Heart right ventricle (tissue), 16 donors: ENCODE measurements at places on chromosomes 6 and 20. TPM values are rescaled to one million over a fixed set of nuclear protein-coding genes. Genes with fewer than 3 reads are reported as not detected.

- no peak for DNase-seq
- H3K4me3 ChIP-seq = no peak overlapping the region
- no peak overlapping the region for H3K27ac ChIP-seq
- H3K36me3 ChIP-seq = no peaks in the 10 kb centered on the region
Observed at GRCh38 chr6:161261325-161261724, 12.5 kb downstream of the AGPAT4 start.

DNA sequence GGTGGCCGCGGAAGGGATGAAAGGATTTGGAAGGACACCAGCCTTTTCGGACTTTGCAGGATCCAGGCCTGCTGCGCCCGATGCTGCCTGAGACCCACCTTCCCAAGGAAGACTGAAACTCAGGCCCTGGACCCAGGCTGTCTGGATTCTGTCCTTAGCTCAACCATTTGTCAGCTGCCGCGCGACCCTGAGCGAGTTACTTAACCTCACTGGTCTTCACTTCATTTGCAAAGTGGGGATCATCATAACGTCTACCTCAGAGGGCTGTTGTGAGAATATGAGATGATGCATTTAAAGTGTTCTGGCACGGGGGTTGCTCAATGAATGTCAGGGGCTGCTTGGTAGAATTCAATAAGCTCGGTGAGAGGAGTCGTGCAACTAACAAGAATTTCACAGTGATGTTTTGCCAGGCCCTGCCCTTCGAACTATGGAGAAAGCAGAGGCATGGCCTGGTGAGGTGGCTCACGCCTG, 104.2 kb upstream of the PRDM1 start:
- H3K4me1 ChIP-seq = peaks cover 24% of the 10 kb centered on the region
- no peaks in the 10 kb centered on the region for H3K36me3 ChIP-seq
- H3K27me3 ChIP-seq = peaks cover 85% of the 10 kb centered on the region

GRCh38 chr6:52491203-52492069, 71.3 kb downstream of the EFHC1 start:
- DNase-seq = no peak
- H3K4me1 ChIP-seq = no peaks in the 10 kb centered on the region
- no peaks in the 10 kb centered on the region for H3K27me3 ChIP-seq
- no peak overlapping the region for H3K4me3 ChIP-seq
- H3K27ac ChIP-seq = no peak overlapping the region
- H3K36me3 ChIP-seq = no peaks in the 10 kb centered on the region

DNA sequence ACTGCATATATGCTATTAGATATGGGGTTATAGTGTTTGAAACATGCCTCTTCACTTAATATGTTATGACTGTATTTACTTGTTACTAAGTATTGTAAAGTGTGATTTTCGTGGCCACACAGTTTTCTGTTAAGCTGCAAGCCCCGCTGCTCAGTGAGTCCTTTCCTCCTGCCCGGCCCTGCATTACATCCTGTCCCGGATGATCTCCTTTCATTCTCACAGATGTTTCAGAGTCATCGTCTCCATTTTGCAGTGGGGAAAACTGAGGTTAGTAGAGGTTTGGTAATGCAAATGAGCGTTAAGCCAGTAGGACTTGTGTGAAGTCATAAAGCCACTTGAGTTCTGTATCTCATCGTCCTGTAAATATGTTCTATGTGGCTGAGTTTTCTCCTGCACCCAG, 155.5 kb downstream of the CFAP61 start:
- DNase-seq = no peak
- peaks cover 20% of the 10 kb centered on the region for H3K4me1 ChIP-seq
- no peaks in the 10 kb centered on the region for H3K36me3 ChIP-seq
- no peak overlapping the region for H3K4me3 ChIP-seq

DNA sequence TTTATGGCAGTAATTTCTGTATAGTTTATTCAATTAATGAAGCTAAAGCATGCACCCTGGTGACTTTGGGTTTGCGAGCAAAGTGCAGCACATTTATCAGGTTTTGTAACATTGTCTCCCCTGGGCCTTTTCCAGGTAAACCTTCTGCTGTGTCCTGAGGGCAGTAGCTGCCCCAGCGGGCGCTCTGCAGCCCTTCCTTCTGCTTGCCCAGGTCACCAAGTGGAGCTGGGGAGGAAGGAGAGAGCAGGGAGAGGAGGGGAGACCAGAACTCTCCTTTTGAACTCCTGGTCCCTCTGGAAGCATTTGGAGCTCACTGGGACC, 145.6 kb downstream of the DLL1 start:
- no peaks in the 10 kb centered on the region for H3K36me3 ChIP-seq
- H3K27ac ChIP-seq = no peak overlapping the region
- no peak overlapping the region for H3K4me3 ChIP-seq
- H3K27me3 ChIP-seq = no peaks in the 10 kb centered on the region
- H3K4me1 ChIP-seq = peaks cover 16% of the 10 kb centered on the region

DNA sequence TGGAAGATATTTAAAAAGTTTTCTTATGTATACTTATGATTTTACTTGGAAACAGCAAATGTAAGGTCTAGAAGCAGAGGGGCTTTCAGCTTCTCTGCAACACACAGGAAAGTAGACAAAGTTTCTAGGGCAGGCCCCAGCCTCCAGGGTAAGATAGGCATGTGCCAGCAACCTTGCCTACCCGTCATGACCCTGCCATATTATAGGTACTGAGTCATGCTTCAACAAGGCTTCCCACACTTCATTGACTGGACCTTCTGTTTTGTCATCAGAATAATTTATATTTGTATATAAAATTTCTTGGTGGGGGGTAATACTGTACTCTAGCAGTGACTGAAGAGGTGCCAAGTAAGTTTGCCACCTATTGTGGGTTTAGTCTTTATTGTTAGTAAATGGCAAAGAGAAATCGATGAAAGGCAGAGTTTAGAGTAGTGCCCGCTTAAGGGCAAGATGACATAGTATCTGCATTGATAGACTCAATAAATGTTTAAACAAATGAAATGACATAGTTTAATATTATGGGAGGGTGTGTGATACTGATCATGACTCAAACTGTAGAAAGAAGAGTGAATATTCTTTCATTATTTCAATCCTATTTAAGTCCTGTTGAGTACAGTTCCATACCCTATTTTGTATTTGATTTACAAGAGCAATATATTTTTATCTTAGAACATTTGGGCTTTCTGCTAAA, 95.6 kb downstream of the JARID2 start:
- H3K4me3 ChIP-seq = no peak overlapping the region
- no peak overlapping the region for H3K27ac ChIP-seq
- no peak for DNase-seq
- H3K27me3 ChIP-seq = no peaks in the 10 kb centered on the region

GRCh38 chr6:133396233-133396983, 155.3 kb downstream of the EYA4 start:
- H3K4me3 ChIP-seq = no peak overlapping the region
- H3K27ac ChIP-seq = no peak overlapping the region
- H3K36me3 ChIP-seq = no peaks in the 10 kb centered on the region

- H3K27ac ChIP-seq = no peak overlapping the region
- no peak for DNase-seq
- no peaks in the 10 kb centered on the region for H3K27me3 ChIP-seq
Observed at GRCh38 chr6:121338956-121339355, 4.7 kb upstream of the TBC1D32 start.

- peak overlapping the region; percentile 82 for H3K27ac ChIP-seq
- H3K4me1 ChIP-seq = peaks cover 26% of the 10 kb centered on the region
- peak overlapping the region; percentile 85 for H3K4me3 ChIP-seq
- no peaks in the 10 kb centered on the region for H3K27me3 ChIP-seq
- H3K36me3 ChIP-seq = no peaks in the 10 kb centered on the region
Observed at GRCh38 chr6:34235307-34236130, 1.2 kb upstream of the HMGA1 start.

GRCh38 chr20:58482416-58482815, 32.8 kb downstream of the APCDD1L start:
- no peaks in the 10 kb centered on the region for H3K4me1 ChIP-seq
- H3K27ac ChIP-seq = no peak overlapping the region
- H3K36me3 ChIP-seq = no peaks in the 10 kb centered on the region
- H3K27me3 ChIP-seq = no peaks in the 10 kb centered on the region
- DNase-seq = no peak
- H3K4me3 ChIP-seq = no peak overlapping the region

GRCh38 chr6:68975064-68975463, 340.0 kb downstream of the ADGRB3 start:
- H3K36me3 ChIP-seq = no peaks in the 10 kb centered on the region
- peaks cover 5% of the 10 kb centered on the region for H3K4me1 ChIP-seq
- no peak overlapping the region for H3K27ac ChIP-seq
- DNase-seq = peak; percentile 27
- no peak overlapping the region for H3K4me3 ChIP-seq

- no peak overlapping the region for H3K27ac ChIP-seq
- H3K4me3 ChIP-seq = no peak overlapping the region
- no peak for DNase-seq
- H3K36me3 ChIP-seq = no peaks in the 10 kb centered on the region
- no peaks in the 10 kb centered on the region for H3K27me3 ChIP-seq
Observed at GRCh38 chr6:81777586-81778268, 25.2 kb upstream of the TENT5A start.

GRCh38 chr20:50279988-50280850, 89.6 kb downstream of the CEBPB start:
- peak overlapping the region; percentile 96 for H3K27ac ChIP-seq
- no peak overlapping the region for H3K4me3 ChIP-seq
- DNase-seq = no peak
- H3K36me3 ChIP-seq = no peaks in the 10 kb centered on the region
- no peaks in the 10 kb centered on the region for H3K27me3 ChIP-seq
- peaks cover 25% of the 10 kb centered on the region for H3K4me1 ChIP-seq

DNA sequence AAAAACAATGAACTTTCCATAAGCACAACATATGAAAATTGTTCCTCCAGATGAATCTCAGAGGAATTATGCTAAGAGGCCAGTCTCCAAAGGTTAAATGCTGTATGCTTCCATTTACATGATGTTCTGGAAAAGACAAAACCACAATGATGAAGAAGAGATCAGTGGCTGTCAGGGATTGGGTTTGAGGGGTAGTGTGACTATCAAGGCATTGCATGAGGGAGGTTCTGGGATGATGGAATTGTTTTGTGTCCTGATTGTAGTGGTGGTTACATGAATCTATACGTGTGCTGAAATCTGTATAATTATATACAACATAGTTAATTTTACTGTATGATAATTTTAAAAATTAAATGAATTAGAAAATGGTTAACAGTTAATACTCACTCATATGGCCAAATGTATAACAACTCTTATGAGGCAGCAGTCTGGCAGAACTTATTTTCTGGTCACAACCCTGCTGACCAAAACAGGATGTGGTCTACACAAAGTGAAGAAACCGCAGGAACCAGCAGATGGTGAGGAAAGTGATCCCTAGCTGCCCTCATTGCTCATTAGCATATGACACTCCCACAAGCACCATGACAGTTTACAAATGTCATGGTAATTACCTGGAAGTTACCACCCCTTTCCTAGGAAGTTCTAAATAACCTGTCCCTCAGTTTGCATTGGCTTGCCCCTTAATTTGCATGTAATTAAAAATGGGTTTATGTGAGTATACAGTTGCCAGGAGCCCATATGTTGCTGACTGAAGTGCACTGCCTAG, 31.9 kb downstream of the NSFL1C start:
- H3K4me1 ChIP-seq = no peaks in the 10 kb centered on the region
- peaks cover 17% of the 10 kb centered on the region for H3K36me3 ChIP-seq
- peak; percentile 16 for DNase-seq
- no peak overlapping the region for H3K27ac ChIP-seq

DNA sequence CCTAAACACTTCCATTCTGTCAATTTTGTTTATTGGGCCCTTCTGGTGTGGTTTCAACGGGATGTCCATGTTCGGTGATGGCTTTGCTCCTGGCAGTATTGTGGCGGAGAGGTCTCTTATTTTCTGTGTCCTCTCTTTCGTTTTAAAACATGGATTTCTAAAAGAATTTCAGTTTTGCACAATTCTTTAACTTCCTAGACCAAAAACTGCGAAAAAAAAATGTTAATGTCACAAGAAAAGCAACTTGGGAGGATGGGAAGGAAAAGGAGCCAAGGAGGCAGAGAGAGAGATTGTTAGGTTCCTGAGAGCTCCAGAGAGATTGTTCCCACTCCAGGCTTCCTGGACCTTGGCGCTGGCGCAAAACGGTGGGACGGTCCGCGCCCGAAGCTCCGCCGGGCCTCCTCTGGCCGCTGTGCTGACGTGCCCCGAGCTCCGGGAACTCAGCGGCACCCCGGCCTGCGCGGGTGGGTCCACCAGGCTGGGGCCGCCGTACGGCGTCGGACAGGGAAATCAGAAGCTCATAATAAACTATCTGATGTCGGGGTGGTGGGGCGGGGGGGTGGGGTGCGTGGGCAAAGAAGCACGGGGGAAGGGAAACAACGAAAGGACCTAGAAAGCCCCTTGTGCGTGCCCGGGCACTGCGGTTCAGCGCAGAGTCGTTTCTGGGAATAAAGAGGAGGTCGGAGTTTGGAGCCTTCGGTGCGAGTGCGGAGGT, 951 bp upstream of the OLIG3 start:
- H3K27ac ChIP-seq = no peak overlapping the region
- H3K4me1 ChIP-seq = peaks cover 38% of the 10 kb centered on the region
- no peak overlapping the region for H3K4me3 ChIP-seq
- DNase-seq = no peak

DNA sequence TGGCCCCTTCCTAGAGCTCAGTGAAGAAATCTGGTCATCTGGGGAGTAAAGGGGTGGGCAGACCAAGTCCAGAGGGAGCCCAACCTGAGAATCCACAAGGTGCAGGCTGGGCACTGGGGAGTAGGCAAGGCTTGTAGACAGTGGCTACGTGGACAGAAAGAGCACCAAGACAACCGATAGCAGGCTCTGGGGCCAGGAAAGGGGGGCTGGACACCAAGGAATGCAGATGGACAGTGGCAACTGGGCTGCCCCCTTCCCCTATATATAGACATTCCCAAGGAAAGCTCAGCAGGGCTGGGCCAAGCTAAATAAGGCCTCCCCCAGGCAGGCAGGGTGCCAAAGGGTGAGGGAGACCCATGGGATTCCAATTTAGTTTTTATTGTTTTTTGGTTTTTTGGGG, 1.5 kb upstream of the TNNC2 start:
- DNase-seq = no peak
- peaks cover 42% of the 10 kb centered on the region for H3K4me1 ChIP-seq
- peaks cover 12% of the 10 kb centered on the region for H3K27me3 ChIP-seq
- H3K4me3 ChIP-seq = no peak overlapping the region
- H3K27ac ChIP-seq = no peak overlapping the region

- H3K4me3 ChIP-seq = peak overlapping the region; percentile 36
- H3K4me1 ChIP-seq = peaks cover 10% of the 10 kb centered on the region
- H3K27ac ChIP-seq = no peak overlapping the region
- no peaks in the 10 kb centered on the region for H3K27me3 ChIP-seq
- no peaks in the 10 kb centered on the region for H3K36me3 ChIP-seq
- no peak for DNase-seq
Observed at GRCh38 chr20:25360631-25361286, 29.9 kb downstream of the ABHD12 start.

GRCh38 chr6:13846841-13847240, 32.5 kb upstream of the MCUR1 start:
- H3K4me1 ChIP-seq = no peaks in the 10 kb centered on the region
- DNase-seq = no peak
- H3K4me3 ChIP-seq = no peak overlapping the region

DNA sequence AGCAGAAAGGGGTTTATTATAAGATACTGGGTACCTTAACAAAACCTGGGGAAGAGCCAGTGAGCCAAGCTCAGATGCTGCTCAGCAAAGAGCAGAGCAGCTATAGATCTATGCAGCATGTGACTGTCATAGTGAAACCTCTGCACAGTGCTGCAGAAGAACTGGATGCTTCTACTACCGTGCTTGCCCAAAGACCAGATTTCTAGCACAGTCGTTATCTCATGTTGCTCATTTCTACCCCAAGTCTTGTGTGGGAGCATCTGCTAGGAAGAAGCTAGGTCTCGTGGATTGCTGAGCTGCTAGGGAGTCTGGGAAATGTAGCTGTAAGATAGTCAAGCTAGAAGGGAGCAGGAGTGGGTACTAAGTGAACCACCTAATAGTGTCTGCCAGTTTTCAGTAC, 31.7 kb upstream of the GNRH2 start:
- DNase-seq = no peak
- H3K27me3 ChIP-seq = no peaks in the 10 kb centered on the region
- no peaks in the 10 kb centered on the region for H3K4me1 ChIP-seq

Gene SKIC2
- total RNA-seq = 32.1 TPM

Gene CENPQ
- total RNA-seq = 6.7 TPM

Gene CCN6
- total RNA-seq = not detected

Gene LIN28B
- total RNA-seq = not detected
